Stimulated activated CD4-positive, alpha-beta T cell treated with anti-CD3 and anti-CD28 coated beads, Interleukin-1b, Interleukin-23, amount 100 ng/mL, for 1 hour (primary cell): ENCODE measurements at places on chromosomes 6 and 20.

DNA sequence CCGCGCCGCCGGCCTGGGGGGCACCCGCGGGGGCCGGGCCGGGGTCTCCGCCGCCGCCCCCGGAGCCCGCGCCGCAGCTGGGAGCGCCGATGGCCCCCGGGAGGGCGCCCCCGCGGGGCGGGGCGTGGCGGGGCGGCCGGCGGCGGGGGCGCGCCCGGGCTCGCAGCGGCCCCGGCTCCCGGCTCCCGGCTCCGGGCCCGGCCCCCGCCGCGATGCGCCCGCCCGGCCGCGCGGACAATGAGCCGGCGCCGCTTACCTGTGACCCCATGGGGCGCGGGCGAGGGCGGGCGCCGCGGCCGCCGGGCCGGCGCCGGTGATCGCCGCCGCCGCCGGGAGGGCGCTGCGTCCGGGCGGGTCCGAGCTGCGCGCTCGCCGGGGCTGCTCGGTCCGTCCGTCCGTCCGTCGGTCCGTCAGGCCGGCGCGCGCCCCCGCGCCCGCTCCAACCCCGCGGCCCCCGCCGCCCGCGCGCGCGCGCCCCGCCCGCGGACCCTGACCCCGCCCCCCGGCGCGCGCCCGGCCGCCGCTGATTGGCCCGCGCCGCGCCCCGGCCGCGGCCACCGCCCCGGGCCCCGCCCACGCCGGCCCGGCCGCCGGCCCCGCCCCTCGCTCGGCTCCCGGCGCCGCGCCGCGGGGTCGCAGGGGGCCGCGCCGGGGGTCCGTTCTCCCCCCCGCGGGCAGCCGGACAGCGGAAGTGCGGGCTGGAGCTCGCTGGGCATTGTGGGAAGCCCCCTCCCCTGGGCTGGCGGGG, at the start of gene ZBTB46:
Gene ZBTB46, minus strand, starts transcription at position 424 of the 748 bp plus-strand sequence. CDS start 40,507 bp downstream, outside the sequence.
- no peak for DNase-seq

- DNase-seq, result peak; percentile 39
Measured at GRCh38 chr20:62642666-62643520, 590 bp downstream of the SLCO4A1 start.

- DNase-seq, result no peak
Measured at GRCh38 chr20:64142590-64142989, 21.7 kb upstream of the MYT1 start.

DNA sequence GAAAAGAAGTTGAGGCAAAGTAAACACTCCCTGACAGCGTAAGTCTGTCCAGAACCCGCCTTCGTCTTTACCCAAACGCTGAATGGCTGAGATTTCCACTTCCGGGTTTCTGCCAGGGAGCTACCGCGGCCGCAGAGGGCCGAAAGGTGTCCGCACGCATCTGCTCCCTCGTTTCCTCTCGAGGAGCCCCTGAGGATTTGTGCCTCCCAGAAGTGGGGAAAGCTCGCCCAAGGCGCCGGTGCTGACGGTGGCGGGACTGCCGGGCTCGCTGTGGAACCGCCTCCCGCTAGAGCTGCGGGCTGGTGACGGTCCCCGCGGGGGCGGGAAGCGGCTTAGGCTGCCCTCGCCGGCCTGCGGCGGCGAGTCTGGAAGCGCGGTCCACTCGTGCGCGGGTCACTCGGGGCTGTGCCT, 1760.2 kb upstream of the DEFB115 start:
- DNase-seq, result peak; percentile 5

DNA sequence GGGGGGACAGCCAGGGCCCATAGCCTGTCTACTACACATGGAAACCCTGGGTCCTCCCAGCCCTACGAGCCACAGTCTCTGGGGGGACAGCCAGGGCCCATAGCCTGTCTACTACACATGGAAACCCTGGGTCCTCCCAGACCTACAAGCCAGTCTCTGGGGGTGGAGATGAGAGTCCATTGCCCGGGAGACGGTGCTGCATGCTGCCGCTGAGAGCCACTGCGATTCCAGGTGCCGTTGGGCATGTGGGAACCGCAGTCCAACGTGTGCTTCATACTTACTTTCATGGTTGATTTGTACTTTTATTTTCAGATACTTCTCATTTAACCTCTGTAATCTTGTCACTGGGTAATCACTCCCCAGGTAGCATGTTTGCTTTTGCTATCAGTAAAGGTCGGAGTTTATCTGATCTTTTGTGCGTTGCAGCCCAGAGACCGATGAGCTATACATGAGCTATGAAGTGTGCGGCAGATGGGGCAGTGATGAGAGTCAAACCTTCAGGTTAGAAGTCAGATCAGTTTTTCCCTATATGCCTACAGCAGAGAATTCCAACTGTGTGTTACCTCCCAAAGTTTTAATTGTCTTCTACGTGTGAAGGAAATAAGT, 58.2 kb downstream of the SMOC2 start:
- DNase-seq, result no peak

DNA sequence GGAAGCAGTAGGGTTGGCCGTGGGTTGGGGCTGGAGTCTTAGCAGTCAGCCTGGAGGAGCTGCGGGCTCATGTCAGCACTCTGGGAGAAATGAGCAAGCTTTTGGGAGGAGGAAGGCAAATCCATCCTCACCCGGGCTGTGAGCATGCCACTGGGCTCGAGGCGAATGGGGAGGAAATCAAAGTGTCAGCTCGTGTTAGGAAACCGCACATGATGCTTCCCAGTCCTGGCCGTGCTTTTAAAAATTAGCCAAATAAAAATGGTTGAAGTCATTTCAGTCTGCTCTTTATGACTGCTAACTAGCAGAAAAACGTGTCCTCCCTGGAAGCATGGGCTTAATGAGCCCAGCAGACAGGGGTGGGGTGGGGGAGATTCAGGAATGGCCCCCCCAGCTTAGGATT, 98.1 kb downstream of the NFATC2 start:
- no peak for DNase-seq

DNA sequence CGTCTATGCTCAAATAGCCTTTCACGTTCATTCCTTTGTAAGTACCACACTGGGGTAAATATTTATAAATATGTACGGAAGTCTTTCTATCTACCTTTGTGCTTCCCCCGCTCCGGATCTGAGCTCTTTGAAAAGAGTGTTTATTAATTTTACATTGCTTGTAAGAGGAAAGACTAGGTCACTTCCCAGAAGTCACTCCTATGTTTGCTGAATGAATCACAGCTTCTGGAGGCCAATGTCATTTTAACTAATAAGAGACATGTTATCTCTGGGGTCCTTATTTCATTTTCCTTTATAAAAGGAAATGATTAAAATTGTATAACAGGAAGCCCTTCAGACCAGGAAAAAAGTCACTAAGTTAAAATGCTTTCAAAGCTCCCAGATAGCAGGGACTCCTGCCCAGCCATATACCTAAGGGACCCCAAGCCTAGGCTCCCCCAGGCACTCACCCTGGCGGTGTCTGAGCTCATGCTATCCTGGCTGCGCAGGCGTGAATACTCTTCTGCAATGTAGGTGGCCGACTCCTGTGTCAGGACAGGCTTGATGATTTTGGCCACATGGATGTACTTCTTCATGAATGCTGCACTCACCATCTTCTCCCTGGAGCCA, 12.6 kb downstream of the MCM3 start:
- DNase-seq, result no peak

GRCh38 chr6:4491501-4492260, 284.5 kb upstream of the CDYL start:
- no peak for DNase-seq

DNA sequence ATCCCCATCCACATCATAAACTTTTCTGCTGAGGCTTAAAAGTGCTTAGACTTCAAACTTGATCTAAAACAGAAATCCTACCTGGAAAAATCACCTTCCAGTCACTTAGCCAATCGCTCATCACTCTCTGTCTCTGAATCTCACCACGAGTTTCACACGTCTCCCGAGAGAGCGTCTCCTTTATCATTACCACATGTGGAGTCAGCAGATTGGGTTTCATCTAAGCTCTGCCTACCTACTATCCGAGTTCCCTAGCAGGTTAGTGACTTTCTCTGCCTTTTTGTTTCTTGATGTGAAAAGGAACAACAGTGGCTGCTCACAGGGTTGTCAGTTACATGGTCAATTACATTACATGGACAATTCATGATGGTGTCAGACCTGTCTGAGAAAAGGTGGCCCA, 286.2 kb downstream of the ESR1 start:
- DNase-seq, result no peak

GRCh38 chr6:54135665-54136369, 24.6 kb downstream of the MLIP start:
- DNase-seq, result no peak

DNA sequence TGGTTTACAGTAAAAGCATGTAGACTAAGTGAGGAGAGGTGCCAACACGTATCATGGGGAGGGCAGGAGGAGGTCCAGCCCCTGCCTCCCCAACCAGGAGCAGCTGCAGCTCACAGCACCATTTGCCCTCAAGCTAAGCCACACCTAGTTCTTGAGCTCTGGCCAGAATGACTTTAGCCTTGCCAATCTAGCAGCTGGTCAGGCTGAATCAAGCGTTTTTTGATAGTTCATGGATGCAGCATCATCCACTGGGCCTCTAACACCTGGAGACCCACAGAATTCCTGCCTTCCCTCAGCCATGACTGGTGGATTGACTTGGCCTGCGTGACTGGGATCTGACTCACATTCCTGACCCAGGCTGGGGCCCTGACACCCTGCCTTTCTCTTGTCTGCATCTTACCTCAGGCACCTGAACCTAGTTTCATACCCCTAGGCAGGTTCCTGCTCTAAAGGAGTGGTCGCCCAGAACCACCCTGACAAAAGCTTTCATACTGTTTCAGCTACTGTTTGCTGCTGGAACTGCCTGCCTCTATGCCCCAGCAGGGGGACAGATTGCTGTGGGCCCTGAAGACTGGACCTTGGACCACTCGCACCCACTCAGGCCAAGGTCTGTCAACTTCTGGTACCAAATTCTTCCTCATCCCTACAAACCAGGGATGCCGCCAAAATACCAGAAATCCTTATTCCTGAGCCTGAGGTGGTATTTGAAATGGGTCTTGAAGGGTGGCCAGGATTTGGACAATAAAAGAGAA, 122.3 kb downstream of the QRSL1 start:
- DNase-seq, result no peak

DNA sequence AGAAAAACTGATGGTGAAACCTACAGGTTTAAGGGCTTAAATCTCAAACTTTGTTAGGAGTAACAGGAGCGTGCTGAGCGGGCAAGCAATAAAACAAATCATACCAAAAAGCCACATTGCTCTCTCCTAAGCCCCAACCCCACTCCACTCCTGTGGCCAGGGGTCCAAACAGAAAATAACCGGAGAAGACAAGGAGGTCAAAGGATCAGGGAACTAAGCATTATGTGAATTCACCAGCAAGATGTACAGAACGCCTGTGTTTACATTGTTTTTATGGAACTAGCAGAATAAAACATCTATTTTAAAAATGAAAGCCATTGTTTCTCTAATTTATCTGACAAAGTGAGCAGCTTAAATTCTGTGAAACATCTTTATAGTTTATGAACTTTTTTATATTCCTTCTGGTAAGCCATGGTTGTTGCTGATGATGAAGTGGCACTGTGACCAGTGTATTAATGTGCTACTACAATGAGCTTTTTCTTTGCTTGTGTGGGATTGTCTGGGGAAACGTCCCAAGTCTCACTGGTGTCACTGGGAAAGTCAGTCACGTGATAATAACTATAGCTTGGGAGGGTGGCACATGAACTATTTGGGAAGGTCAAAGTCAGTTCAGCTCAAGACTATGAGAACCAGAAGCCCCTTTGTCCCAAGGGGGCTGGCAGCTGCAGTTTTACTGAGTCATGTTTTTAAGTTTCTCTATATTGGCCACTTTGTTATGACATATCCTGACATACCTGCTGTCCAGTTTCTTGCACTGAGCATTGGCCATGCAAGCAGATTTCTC, 9.8 kb downstream of the FAM210B start:
- DNase-seq, result no peak

- DNase-seq, result no peak
Measured at GRCh38 chr6:20688710-20689500, 154.6 kb downstream of the CDKAL1 start.

DNA sequence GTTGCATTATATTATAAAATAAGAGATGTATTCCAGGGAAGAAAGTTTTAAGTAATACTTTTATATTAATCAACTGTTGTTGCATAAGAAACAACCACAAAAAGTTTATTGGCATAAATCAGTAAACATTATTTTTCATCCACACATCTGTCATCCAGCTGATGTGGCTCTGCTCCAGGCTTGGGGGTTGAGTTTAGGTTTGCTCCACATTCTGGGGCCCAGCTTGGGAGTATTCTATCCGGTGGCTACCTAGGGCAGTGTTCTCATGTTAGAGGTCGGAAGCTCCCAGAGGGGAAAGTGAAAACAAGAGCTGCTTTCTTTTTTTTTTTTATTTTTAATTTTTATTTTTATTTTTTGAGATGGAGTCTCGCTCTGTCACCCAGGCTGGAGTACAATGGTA, 728.4 kb upstream of the FLRT3 start:
- DNase-seq, result no peak

- no peak for DNase-seq
Measured at GRCh38 chr20:33674294-33675135, at the start of gene NECAB3. Gene NECAB3 (minus strand): TSS chr20:33674428. CDS start chr20:33674352, 76 bp downstream.

GRCh38 chr6:30707281-30707850, 9.7 kb downstream of the MDC1 start:
- no peak for DNase-seq

DNA sequence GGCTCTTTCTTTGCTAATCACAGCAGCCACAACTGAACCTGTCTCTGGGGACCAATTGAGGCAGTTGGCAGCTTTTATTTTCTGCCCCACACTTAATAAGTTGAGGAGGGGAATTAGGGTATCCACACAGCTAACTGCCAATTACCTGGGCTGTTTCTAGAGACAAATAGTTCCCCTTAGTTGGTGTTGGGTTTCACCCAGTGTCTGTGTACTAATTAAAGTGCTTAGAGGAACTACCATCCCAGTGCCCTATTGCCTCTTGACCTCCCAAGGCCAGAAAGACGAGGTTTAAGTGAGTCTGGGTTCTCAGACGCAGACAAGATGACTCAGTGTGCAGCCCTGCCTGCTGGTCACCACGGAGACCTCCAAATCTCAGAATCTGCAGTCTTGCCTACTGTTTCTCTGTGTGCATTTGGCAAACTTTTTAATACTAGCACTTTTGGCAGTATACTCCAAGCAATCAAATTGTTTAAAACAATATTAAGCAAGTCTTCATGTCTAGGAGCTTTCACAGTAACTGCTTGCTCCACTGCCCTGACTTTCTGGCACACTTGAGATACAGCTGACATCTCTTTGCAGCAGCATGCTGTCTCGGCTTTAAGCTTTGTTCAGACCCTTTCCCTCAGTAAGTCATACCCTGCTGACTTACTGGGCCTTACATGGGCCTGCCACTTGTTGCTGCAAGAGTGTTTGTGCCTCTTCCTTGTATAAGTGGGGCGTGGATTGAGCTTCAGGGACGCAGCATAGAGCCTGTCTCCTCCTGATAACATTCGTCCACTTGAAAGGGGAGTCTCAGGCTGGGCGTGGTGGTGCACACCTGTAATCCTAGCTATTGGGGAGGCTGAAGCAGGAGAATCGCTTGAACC, 31.9 kb downstream of the STK35 start:
- DNase-seq, result no peak
